ENCODE measurements at places on chromosomes 7 and 10. TPM values are rescaled to one million over a fixed set of nuclear protein-coding genes. Genes with fewer than 3 reads are reported as not detected.

DNA sequence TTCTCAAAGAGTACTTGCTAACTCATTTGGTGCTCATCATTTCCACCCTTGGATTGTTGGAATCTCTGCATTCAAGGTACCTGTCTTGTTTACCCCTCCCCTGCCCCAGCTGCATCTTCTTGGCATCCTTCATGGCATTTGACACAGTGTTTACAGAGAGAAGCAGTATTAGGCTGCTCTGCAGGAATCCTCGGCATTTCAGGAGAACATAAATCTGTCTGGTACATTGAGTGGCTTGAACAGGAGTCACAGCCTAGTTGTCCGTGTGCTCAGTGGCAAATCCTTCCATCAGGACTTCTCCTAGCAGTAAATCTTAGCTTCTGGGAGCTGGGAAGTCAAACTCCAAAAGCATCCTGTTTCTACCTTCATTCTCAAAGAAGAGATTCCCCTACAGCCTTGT, 136.8 kb upstream of the YAE1 start:
- no peaks in the 10 kb centered on the region for H3K36me3 ChIP-seq
- H3K27ac ChIP-seq = no peak overlapping the region
- H3K27me3 ChIP-seq = no peaks in the 10 kb centered on the region
- H3K4me1 ChIP-seq = no peaks in the 10 kb centered on the region

DNA sequence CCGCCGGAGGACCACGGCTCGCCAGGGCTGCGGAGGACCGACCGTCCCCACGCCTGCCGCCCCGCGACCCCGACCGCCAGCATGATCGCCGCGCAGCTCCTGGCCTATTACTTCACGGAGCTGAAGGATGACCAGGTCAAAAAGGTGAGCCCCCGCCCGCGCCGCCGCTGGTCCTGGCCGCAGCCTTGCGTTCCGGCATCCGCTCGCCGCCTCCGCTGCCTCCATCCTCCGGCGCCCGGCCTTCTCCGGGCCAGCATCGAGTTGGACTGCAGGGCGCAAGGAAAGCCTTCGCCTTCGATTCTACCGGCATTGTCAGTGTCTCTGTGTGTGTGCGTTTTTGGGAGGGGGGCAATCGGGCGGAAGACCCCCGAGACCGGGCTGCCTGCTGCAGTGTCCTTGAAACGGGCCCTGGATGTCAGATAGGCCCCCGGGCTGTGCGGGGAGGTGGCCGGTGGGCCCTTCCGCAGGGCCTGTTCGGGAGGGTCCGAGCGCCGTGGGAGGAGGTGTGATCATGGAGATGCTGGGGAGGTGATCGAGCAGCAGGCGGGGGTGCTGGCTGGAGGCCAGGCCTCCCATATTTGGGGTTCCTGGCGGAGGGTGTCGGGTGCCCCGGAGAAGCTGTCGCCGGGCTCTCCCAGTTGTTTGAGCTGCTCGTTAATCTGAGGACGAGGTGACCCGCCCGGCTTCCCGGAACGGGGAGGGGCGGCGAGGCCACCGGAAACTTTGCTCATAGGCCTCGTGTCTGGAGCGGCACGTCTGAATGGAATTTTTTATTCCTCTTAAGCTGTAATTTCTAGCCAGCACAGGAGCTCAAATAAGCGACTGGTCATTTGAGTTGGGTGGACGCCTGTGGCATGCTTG, 40.8 kb downstream of the HK1 start:
- peak overlapping the region; percentile 67 for H3K4me3 ChIP-seq
- no peaks in the 10 kb centered on the region for H3K27me3 ChIP-seq
- H3K36me3 ChIP-seq = no peaks in the 10 kb centered on the region
- DNase-seq = peak; percentile 85

The GIMAP8 gene
- 10.2 TPM for polyA plus RNA-seq

GRCh38 chr7:46545790-46546189, 624.7 kb upstream of the IGFBP3 start:
- H3K27me3 ChIP-seq = no peaks in the 10 kb centered on the region
- H3K4me1 ChIP-seq = no peaks in the 10 kb centered on the region
- H3K27ac ChIP-seq = no peak overlapping the region
- no peak overlapping the region for H3K4me3 ChIP-seq

The CPN1 gene
- 0.43 TPM for polyA plus RNA-seq

GRCh38 chr10:46304062-46304461, 17.3 kb downstream of the ANTXRL start:
- no peaks in the 10 kb centered on the region for H3K4me1 ChIP-seq
- DNase-seq = no peak
- H3K27ac ChIP-seq = no peak overlapping the region
- H3K4me3 ChIP-seq = no peak overlapping the region

GRCh38 chr10:1858547-1858946, 121.2 kb upstream of the ADARB2 start:
- no peak for DNase-seq
- no peak overlapping the region for H3K27ac ChIP-seq
- no peaks in the 10 kb centered on the region for H3K4me1 ChIP-seq
- no peaks in the 10 kb centered on the region for H3K36me3 ChIP-seq
- no peaks in the 10 kb centered on the region for H3K27me3 ChIP-seq

GRCh38 chr7:25391961-25392587, 163.8 kb upstream of the NPVF start:
- H3K36me3 ChIP-seq = no peaks in the 10 kb centered on the region
- no peaks in the 10 kb centered on the region for H3K27me3 ChIP-seq
- no peak overlapping the region for H3K27ac ChIP-seq
- DNase-seq = no peak
- no peak overlapping the region for H3K4me3 ChIP-seq

DNA sequence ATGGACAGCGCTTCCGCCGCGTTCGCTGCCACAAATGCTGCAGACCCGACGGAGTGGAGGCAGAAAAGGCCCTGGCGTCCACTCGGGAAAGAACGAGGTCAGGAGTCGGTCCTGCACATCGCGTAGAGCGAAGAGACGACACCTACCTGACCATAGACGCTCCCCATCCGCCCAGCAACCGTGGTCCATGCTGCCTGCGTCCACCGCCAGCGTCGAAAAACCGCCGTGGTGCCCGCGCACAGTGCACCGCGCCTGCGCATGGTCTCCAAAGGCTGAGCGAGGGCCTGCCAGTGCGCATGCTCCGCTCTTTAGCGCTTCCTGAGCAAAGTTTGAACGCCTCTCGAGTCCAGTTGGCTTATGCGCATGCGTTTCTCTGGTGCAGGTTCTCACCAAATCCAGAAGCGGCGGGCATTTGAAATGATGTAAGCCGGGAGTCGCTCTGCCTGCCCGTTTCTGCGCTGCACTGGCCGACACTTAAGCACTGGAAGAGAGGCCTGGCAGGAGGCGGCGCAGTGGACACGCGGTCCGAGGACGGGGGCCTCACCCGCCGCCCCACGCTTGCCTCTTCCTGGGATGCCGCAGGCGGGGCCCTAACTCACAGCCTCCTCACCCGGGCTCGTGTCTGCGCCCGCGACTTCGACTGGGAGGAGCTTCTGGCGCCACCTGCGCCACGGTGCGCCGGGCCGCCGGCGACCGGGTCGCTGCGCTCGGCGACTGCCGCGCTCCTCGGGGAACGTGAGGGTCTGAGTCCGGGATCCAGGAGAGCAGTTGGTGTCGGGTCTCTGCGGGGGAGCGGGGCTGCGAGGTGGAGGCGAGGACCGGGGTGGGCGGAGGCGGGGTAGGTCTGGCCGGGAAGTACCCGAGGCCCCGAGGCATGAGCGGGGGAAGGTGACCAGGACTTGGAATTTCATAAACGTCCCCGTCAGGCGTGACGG, at the start of gene FAM24B:
Gene FAM24B, minus strand, starts transcription at position 243 of the 935 bp plus-strand sequence. CDS start 29,066 bp downstream, outside the sequence.
- no peaks in the 10 kb centered on the region for H3K27me3 ChIP-seq
- peak within 1 kb of the TSS; percentile 16 for H3K27ac ChIP-seq
- no peaks in the 10 kb centered on the region for H3K4me1 ChIP-seq
- no peaks in the 10 kb centered on the region for H3K36me3 ChIP-seq

The CFAP69 gene
- 9.2 TPM for polyA plus RNA-seq

The TMEM270 gene
- polyA plus RNA-seq = not detected

The AKR1C8 gene
- not detected for polyA plus RNA-seq

The LIPN gene
- not detected for polyA plus RNA-seq

DNA sequence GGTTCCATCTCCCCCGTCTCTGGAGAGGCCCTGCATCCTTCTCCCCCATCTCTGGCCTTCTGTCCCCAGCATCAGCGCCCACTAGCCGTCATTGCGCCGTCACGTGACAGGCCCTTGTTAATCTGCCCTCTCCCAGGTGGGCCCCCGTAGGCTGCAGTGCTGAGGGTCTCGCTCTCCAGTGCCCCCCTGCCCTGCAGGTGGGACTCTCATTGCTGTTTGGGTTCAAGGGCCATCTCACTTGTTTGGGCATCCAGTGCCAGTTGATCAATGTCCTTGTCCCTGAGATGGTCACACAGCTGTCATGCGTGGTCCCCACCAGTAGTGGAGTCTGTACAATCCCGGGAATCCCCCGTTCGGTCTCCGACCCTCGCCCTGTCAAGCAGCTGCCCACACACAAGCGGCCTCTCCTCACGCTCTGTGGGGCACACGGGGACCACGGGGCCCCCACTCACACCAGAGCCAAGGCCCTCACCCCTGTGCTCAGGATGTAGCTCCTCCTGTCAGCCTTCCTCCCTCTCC, 114.0 kb downstream of the INPP5A start:
- no peaks in the 10 kb centered on the region for H3K27me3 ChIP-seq
- H3K4me1 ChIP-seq = no peaks in the 10 kb centered on the region
- H3K27ac ChIP-seq = no peak overlapping the region
- no peaks in the 10 kb centered on the region for H3K36me3 ChIP-seq
- DNase-seq = no peak
- H3K4me3 ChIP-seq = no peak overlapping the region

GRCh38 chr7:117088623-117089194, 135.4 kb downstream of the ST7 start:
- no peak for DNase-seq
- H3K27me3 ChIP-seq = no peaks in the 10 kb centered on the region
- H3K4me3 ChIP-seq = no peak overlapping the region
- peaks cover 4% of the 10 kb centered on the region for H3K4me1 ChIP-seq
- no peaks in the 10 kb centered on the region for H3K36me3 ChIP-seq

DNA sequence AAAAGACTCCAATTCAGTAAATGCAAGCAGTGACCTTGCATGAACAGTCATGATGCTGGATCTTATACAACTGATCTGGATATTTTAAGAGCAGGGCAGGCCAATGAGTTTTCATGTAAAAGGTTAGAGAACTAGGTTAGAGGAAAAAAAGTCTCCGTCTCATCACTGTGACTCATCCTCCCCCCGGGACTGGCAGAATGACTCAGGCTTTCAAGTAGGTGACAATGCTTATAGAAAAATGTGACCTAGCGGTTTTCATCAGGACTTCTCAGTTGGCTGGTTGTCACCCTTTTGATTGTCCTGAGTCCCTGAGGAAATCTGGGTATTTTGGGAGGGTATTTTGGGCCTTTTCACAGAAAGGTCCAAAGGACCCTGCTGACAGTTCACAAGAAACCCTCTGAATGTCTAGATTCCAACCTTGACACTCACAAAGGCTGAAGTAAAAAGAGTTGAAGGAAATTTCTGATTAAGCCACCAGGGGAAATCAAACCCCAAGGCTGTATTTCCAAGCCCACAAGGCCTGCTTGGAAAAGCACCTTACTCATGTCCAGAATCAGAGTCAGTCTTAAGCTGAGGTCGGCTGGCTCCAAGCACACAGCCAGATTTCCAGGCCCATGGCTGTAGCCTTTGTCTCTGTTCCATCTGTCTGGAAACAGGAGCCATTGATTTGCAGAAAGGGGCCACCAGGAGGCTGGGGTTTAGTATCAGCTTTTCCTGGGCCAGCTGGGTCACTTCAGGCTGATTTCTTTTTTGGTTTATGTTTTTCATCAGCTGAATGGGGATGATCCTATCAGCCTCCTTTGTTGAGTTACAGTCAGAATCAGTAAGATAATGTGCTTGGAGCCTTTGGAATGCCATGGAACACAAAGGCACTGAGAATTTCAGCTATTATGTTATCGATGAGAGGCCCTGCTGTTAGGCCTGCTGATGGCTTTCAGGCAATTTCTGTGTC, 226.4 kb upstream of the HABP2 start:
- no peaks in the 10 kb centered on the region for H3K36me3 ChIP-seq
- H3K4me3 ChIP-seq = no peak overlapping the region
- H3K27ac ChIP-seq = no peak overlapping the region

DNA sequence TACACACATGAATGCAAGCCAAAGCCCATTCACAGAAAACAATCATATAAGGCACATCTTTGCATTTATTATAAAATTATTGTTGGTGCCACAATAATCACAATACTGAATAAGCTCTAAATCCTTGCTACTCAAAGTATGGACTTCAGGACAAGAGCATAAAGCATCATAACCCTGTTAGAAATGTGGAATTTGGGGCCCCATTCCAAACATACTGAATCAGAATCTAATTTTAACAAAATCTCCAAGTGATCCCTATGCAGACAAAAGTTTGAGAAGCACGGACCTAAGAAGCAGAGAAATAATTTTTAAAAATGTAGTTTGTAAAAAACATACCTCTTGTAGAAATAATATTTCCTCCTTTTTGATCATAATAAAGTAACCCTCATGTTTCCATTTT, 199.2 kb downstream of the IMMP2L start:
- H3K4me1 ChIP-seq = no peaks in the 10 kb centered on the region
- H3K4me3 ChIP-seq = no peak overlapping the region
- H3K36me3 ChIP-seq = no peaks in the 10 kb centered on the region
- DNase-seq = no peak
- no peak overlapping the region for H3K27ac ChIP-seq

Measured in kidney (tissue), 22 donors.